Endothelial cell (in vitro differentiated cells): ENCODE measurements at places on chromosomes 11 and 22.

GRCh38 chr11:24900960-24901549 lies 404.2 kb downstream of the LUZP2 start:
- no peaks in the 10 kb centered on the region for H3K36me3 ChIP-seq
- no peak overlapping the region for H3K27ac ChIP-seq
- no peak overlapping the region for H3K4me3 ChIP-seq
- DNase-seq: no peak
- no peaks in the 10 kb centered on the region for H3K4me1 ChIP-seq
- H3K27me3 ChIP-seq: no peaks in the 10 kb centered on the region

DNA sequence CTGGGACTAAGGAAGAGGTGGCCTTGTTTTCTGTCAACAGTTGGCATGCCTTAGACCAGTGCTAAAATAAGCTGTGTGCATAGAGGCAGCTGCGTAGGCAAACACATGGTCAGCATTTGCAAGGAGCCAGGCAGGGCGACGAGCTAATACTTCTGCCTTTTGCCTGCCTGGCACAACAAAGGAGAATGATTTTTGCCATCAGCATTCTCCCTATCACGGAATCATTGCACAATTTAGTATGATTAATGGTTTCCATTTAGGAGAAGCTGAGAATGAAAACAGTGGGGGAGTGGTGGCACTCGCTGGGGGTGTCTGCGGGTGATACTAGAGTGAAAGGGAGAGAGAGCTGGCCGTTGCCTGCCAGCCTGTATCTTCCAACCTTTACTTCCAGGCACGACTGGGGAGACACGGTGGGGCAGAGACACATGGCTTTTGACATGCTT lies 336.0 kb downstream of the CADM1 start:
- H3K36me3 ChIP-seq: no peaks in the 10 kb centered on the region
- DNase-seq: no peak
- H3K4me3 ChIP-seq: no peak overlapping the region
- no peak overlapping the region for H3K27ac ChIP-seq
- H3K4me1 ChIP-seq: peaks cover 7% of the 10 kb centered on the region

GRCh38 chr11:10160350-10160749 lies 133.7 kb downstream of the SBF2 start:
- H3K4me3 ChIP-seq: no peak overlapping the region
- DNase-seq: no peak
- H3K4me1 ChIP-seq: no peaks in the 10 kb centered on the region
- H3K27me3 ChIP-seq: no peaks in the 10 kb centered on the region

GRCh38 chr22:22061085-22062077 lies 78.8 kb upstream of the TOP3B start:
- no peaks in the 10 kb centered on the region for H3K4me1 ChIP-seq
- H3K4me3 ChIP-seq: no peak overlapping the region
- DNase-seq: no peak
- H3K27ac ChIP-seq: no peak overlapping the region
- no peaks in the 10 kb centered on the region for H3K27me3 ChIP-seq
- H3K36me3 ChIP-seq: no peaks in the 10 kb centered on the region

- no peak overlapping the region for H3K4me3 ChIP-seq
- no peak for DNase-seq
- no peaks in the 10 kb centered on the region for H3K36me3 ChIP-seq
- H3K27ac ChIP-seq: no peak overlapping the region
Observed at GRCh38 chr11:86431258-86431657, 56.6 kb downstream of the CCDC81 start.
